K562 (cell line): ENCODE measurements at places on chromosomes 16 and 17. TPM values are rescaled to one million over a fixed set of nuclear protein-coding genes. Genes with fewer than 3 reads are reported as not detected.

Gene INCA1
- 0.22 TPM in 1 of 2 replicates, not detected in the other for total RNA-seq

Gene TPSAB1
- total RNA-seq, result 0.31 TPM in 1 of 2 replicates, not detected in the other

Gene HBA1
- total RNA-seq, result 2,388 and 2,454 TPM in 2 replicates

Gene ATP2A3
- 79.7 and 103 TPM in 2 replicates for total RNA-seq

DNA sequence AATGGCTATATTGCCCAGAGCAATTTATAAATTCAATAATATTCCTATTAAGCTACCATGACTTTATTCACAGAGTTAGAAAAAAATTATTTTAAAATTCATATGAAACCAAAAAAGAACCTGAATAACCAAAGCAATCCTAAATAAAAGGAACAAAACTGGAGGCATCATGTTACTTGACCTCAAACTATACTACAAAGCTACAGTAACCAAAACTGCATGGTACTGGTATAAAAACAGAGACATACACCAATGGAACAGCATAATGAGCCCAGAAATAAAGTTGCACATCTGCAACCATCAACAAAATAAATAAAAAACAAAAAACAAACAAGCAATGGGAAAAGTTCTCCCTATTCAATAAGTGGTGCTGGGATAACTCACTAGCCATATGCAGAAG lies 203.2 kb downstream of the RGS9 start:
- H3K27ac ChIP-seq, result no peak overlapping the region
- H3K4me1 ChIP-seq, result no peaks in the 10 kb centered on the region
- no peaks in the 10 kb centered on the region; the same call in 1 of the 2 replicates for H3K27me3 ChIP-seq
- DNase-seq, result no peak

DNA sequence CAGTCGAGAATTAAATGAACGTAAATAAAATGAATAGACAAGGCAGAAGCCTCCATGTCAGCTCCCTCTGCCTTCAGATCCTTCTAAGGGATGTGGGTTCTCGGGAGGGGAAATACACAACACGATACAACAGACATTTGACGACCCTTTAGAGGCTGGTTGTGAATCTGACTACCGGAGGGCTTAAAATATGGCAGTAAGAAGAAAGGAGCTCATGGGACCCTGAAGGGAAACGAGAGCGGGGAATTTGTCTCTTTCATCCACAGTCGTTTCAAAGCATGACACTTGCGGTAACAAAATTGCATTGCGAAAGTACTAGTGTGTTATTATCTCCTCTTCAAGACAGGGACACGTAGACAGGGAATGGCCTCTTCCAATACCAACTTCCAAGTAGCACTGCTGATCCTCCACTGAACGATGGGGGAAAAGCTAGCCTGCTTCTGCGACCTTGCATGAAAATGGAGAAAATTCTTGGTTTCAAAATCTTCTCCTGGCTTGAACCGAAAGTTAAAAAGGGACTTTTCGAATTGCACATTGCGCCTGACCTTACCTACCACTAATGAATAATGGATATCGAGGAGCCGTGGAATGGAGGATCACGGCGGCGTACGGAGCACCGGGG lies 1.2 kb upstream of the TNRC6C start:
- no peaks in the 10 kb centered on the region for H3K36me3 ChIP-seq
- peaks cover 45% of the 10 kb centered on the region for H3K27me3 ChIP-seq
- H3K4me3 ChIP-seq, result peak overlapping the region; percentile 59
- DNase-seq, result no peak

- H3K27me3 ChIP-seq, result no peaks in the 10 kb centered on the region
- DNase-seq, result peak; percentile 99
- peaks cover 48% of the 10 kb centered on the region for H3K4me1 ChIP-seq
- no peaks in the 10 kb centered on the region for H3K36me3 ChIP-seq
- peak overlapping the region; percentile 70 for H3K27ac ChIP-seq
These were observed 16.0 kb upstream of the SP6 start for GRCh38 chr17:47866941-47867340.

- peaks cover 2% of the 10 kb centered on the region; the same call in 1 of the 3 replicates for H3K36me3 ChIP-seq
- H3K4me3 ChIP-seq, result no peak overlapping the region
- peaks cover 35% of the 10 kb centered on the region for H3K4me1 ChIP-seq
- H3K27me3 ChIP-seq, result no peaks in the 10 kb centered on the region
- no peak for DNase-seq
These were observed 1.5 kb downstream of the PLA2G15 start for GRCh38 chr16:68246666-68247065.

- DNase-seq, result no peak
- H3K27me3 ChIP-seq, result peaks cover 66% of the 10 kb centered on the region
- H3K4me1 ChIP-seq, result no peaks in the 10 kb centered on the region
- H3K4me3 ChIP-seq, result no peak overlapping the region
- H3K27ac ChIP-seq, result no peak overlapping the region
These were observed 62.9 kb downstream of the LMF1 start for GRCh38 chr16:907842-908241.

DNA sequence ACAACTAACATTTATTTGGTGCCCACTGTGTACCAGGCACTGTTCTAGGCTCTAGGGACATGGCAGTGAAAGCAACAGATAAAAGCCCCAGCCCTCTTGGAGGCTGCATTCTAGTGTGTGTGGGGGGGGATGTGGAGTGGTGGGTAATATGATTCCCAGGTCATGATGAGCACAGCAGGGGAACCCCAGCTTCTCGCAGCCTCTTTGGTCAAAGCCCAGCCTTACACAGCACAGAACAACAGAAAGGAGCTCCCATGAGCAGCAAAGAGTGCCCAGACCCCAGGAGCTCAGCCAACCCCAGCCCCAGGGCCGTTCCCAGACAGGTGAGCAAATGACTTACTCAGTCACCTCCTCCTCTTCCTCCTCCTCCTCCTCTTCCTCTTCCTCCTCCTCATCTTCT lies 21.9 kb downstream of the CNGB1 start:
- no peaks in the 10 kb centered on the region for H3K36me3 ChIP-seq
- no peak for DNase-seq
- no peak overlapping the region for H3K27ac ChIP-seq

DNA sequence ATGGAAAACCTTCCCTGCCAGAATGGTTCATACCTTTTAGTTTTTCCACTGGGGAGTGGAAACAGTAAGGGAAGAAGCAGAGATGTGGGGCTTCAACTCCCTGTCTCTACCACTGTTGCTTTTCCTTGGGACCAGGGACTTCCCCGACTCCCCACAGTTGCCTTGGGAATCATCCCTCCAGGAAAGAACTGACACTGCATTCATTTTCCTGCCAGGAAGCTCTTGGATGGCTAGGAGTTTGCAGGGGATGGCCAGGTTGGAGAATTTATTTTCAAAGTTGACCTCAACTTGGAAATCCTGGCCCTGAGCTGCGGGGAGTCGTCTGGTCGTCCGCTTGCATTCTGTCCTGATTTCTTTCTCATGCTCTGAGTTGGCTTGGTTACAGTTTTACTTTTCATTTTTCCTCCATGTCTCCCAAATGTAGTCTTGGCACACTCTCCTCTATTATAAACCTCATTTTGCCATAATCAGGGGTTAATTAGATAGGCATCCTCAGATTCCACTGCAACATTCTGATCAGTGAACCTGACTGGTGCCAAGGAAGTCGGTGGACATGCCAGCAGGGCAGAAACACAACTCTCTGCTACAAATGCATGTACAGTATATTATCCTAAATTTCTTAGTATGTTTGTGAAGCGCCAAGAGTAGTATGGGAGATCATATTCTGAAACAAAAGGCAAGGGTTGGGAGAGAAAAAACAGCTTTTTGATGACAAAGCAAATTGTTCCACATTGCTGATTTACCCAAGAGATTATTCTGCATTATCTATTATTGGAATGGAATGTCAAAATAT lies 220.5 kb upstream of the XYLT1 start:
- 0 out of 3 replicates have a peak, but pooled peaks cover 2% of the 10 kb centered on the region for H3K27me3 ChIP-seq
- no peak for DNase-seq
- H3K27ac ChIP-seq, result no peak overlapping the region
- H3K4me1 ChIP-seq, result no peaks in the 10 kb centered on the region

DNA sequence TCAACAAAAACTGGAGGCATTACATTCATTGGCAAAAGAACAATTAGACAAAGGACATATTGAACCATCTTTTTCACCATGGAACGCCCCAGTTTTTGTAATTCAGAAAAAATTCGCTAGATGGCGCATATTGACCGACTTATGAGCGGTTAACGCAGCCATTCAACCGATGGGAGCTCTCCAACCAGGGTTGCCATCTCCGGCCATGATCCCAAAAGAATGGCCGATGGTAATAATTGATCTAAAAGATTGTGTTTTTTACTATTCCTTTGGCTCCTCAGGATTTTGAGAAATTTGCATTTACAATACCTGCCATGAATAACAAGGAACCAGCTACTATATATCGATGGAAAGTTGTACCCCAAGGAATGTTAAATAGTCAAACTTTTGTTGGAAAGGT lies 21.4 kb downstream of the ALOX15B start:
- no peak overlapping the region for H3K4me3 ChIP-seq
- H3K27me3 ChIP-seq, result no peaks in the 10 kb centered on the region
- peaks cover 8% of the 10 kb centered on the region for H3K4me1 ChIP-seq
- DNase-seq, result peak; percentile 58
- no peaks in the 10 kb centered on the region for H3K36me3 ChIP-seq

GRCh38 chr17:13594310-13594709 lies 7.4 kb downstream of the HS3ST3A1 start:
- H3K4me1 ChIP-seq, result peaks cover 32% of the 10 kb centered on the region; the same call in 2 of the 3 replicates
- no peaks in the 10 kb centered on the region for H3K27me3 ChIP-seq
- peak overlapping the region; percentile 30; the same call in 2 of the 3 replicates for H3K27ac ChIP-seq

GRCh38 chr17:65750166-65750565 lies 188.7 kb upstream of the AXIN2 start:
- H3K27ac ChIP-seq, result no peak overlapping the region
- DNase-seq, result no peak

- H3K4me3 ChIP-seq, result no peak overlapping the region
- no peaks in the 10 kb centered on the region for H3K4me1 ChIP-seq
- H3K36me3 ChIP-seq, result no peaks in the 10 kb centered on the region
- DNase-seq, result no peak
- H3K27ac ChIP-seq, result no peak overlapping the region
These were observed 13.1 kb downstream of the MPO start for GRCh38 chr17:58267347-58268324.
